Small intestine (tissue), 16 donors: ENCODE measurements at places on chromosomes 3 and 15. TPM values are rescaled to one million over a fixed set of nuclear protein-coding genes. Genes with fewer than 3 reads are reported as not detected.

DNA sequence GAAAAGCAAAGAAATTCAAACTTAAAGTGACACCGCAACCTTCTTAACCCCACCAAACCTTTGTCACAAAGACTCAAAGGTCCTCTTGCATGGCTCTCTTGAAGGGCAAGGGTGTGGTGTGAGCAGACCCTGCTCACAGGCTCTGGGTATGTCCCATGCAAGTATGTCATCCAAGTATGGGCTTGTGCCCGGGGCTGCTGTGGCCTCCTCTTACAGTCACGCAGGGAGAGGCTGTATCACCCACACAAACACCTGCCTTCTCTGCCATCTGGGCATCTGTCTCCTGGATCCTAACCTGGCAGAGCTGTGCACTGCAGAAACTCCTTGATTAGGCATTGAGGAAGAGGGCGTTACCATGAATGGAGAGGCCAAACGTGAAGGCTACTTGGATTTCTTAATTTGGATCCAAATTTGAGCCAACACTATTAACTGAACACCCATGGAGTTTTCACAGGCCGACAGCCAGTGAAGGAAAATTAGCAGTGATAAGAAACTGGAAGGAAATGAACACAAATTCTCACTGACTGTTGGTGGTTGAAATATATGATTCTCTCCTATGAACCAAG, 146.6 kb downstream of the DUT start:
- DNase-seq: no peak

DNA sequence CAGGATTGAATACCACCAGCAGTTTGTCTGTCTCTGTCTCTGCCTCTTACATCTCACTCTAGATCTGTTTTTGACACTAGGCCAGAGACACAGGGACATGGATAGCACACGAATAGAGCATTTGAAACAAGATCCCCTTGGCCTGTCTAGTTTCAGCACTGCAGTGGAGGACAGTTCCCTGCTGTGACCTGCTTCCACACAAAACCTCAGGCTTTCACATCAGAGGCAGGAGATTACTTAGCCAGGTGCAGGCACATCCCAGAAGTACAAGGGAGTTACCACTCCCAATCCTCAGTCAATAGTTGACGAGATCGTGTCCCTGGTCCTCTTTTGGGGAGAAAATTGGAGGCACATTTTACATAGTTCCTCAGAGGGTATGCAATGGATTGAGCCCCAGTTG, 34.0 kb upstream of the CCK start:
- peak; percentile 58 for DNase-seq

DNA sequence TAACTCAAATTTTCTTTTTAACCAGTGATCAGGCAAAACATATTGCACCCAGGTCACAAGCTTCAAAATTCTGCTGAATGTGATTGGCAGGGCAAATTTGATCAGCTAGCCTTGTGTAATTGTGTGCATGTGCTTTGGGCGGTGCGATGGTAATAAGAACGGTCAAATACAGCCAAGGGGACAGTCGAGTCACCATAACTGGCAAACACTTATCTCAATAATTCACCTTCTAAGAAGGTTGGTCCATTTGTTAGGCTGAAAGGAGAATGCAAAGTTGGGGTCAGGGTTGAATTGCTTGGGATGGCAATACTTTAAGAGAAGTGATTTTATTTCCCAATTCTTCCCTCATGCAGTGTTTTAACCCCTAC, 302.4 kb upstream of the PDZRN3 start:
- no peak for DNase-seq

GRCh38 chr15:58573270-58573669, 141.5 kb downstream of the LIPC start:
- peak; percentile 69 for DNase-seq

The ADAMTS9 gene
- 11.3 TPM for polyA plus RNA-seq

The OR5K2 gene
- polyA plus RNA-seq: not detected

- no peak for DNase-seq
These were observed 185.1 kb upstream of the UBE2E1 start for GRCh38 chr3:23620638-23621015.

DNA sequence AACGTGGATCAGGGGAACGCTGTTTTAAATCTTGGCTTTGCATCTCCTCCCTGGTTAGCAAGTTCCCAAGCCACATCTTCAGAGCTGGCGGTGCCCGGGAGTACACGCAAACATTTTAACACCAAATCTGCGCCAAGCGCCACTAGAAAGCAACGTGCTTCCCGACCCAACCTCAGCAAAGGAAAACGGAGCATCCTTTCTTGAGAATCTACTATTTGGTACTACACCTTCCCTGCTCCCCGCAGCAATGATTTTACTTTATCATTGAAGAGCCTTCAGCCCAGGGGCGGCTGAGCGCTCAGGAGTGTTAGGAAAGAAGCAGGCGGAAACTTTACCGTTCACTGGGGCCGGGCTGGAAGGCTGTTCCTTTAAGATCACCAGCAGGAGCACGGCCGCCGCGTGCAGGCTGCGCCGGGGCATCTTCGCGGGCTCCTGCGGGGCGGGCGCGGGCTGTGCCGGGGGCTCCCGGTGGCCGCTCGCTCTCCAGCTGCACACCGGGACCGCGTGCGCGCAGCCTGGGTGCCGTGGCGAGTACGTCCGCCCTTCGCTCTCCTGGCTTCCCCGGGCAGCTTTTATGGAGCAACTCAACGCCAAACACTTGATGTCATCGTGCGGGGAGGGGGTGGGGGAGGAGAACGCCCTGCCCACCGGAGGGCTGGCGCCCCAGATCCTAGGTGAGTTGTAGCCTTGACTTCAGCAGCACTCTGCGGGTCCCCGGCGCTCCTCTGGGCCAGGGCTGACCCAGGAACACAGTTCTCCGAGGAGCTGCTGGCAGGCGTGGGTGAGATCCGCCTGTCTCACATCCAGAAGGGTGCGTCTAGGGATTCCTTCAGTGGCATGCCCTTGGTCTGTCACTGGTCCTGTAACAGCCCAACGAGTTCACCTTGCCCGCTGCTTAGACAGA, at the start of gene CA12:
TSS of gene CA12 (minus strand) at position 546 of the 904 bp plus-strand sequence. CDS start at position 420, 126 bp downstream.
- DNase-seq: peak; percentile 54

- peak; percentile 66 for DNase-seq
These were observed 9.2 kb upstream of the GATM start for GRCh38 chr15:45387380-45388007.

GRCh38 chr3:128498901-128499530, 6.0 kb upstream of the GATA2 start:
- no peak for DNase-seq

GRCh38 chr3:16809993-16810392, 74.8 kb upstream of the PLCL2 start:
- DNase-seq: no peak

The AADACL2 gene
- not detected for polyA plus RNA-seq

GRCh38 chr15:63600616-63601025, 3.4 kb downstream of the FBXL22 start:
- DNase-seq: peak; percentile 97

- no peak for DNase-seq
These were observed 435.4 kb downstream of the WDR72 start for GRCh38 chr15:53324061-53324460.

DNA sequence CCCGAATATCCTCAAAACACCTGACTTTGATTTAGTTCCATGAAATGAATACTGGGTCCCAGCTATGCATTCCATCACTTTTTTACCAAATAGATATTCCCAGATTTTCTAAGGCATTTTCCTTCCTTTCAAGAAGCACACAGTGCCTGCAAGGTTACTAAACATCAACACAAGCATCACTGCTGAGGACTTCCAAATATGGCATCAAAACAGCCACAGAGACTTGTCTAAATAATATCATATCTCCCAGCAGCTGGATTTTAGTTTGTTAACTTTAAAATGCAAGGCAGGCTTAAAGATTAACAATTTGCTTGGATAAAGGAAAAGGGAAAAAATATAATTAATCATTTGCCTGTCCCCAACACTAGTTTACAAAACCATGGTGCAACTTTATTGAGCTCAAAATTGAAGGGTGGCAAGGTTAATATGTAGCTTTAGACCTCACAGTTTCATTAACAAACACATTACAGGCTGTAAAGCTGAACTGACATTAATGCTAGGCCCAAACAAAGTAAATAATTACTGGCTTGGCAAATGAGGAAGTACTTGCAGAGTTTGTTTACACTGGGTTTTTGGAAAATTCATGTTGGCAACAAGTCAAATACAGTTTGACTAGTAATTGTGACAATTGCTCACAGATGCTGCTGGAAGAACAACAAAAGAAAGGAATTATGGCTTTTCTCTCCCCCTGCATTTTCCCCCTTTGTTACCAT, 401.7 kb upstream of the CDIN1 start:
- DNase-seq: peak; percentile 21

- no peak for DNase-seq
These were observed 60.7 kb upstream of the HEG1 start for GRCh38 chr3:125116311-125117080.

The SOX2 gene
- 0.22 TPM for polyA plus RNA-seq

The IL17RD gene
- 0.87 TPM for polyA plus RNA-seq

- DNase-seq: peak; percentile 63
These were observed 254.4 kb upstream of the ZPLD1 start for GRCh38 chr3:102180280-102180931.

The SAMD7 gene
- not detected for polyA plus RNA-seq

The KATNBL1 gene
- polyA plus RNA-seq: 8.6 TPM

DNA sequence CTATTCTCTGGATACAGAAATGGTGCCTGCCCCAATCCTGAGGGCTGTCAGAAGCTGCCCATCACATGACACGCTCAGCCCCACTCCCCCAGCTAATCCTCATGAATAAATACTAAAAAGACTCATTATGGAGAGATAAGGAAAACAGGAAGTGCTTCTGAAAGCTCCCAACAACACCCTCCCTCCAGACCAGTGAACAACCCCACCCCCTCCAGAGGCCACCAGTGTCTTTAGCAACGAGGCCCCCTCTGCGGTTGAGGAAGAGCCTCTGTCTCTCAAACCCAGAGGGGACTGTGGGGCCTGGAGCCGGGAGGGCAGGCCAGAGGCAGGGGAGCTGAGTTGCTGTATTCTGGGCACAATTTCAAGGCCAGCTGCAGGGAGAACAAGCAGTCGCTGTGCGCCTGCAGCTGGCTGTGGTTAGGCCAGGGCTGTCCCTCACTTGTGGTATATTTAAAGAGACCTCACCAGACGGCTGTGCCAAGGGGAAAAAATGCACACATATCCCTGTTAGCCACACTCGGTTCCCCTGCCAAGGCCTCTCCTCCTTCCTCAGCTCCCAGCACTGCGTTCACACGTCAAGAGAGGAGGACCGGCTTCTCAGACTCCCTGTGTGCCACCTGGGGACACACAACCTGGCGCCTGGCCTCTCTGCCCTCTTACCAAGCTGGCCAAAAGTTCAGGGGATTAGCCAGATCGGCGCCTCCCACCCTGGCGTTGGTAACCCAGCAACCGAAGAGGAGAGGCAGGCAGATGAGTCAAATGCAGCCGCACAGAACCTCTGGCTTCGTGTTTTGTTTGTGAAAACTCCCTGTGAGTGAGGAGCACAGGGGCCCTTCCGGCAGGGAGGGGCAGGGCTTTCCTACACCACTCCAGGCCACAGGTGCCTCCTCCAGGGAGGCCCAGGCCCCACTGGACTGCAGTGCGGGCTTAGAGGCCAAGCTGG, 101.2 kb upstream of the ETV5 start:
- peak; percentile 28 for DNase-seq
